ENCODE measurements at places on chromosomes 13 and 19.

GRCh38 chr13:79775830-79776229, 294.9 kb downstream of the NDFIP2 start:
- no peak for DNase-seq

GRCh38 chr13:95239283-95239682, 62.0 kb downstream of the ABCC4 start:
- no peak for DNase-seq

GRCh38 chr13:39612023-39612637, 9.1 kb upstream of the LHFPL6 start:
- DNase-seq: no peak

GRCh38 chr13:25062479-25062878, 33.5 kb upstream of the PABPC3 start:
- DNase-seq: no peak

- no peak for DNase-seq
Observed at GRCh38 chr13:29774830-29775229, 75.6 kb downstream of the UBL3 start.

DNA sequence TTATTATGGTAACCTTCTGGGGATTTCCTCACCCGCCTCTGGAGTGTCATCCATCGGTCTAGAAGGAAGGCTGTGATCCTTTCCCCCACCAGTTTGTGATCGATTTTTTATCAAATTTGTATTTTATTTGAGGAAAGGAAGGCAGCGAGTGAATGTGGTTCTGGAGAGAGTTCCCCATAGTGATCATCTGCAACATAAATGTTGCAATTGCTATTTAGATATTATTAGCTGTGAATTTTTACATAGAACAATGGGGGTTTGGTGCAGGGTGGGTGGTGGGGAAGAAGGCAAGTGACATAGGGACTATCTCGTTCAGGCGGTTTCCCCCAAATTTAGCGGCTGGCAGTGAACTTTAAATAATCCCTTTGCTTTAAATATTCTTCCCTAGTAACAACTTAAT, 1.2 kb downstream of the CDK8 start:
- DNase-seq: no peak

GRCh38 chr13:26495750-26496149, 61.7 kb upstream of the WASF3 start:
- no peak for DNase-seq

- no peak for DNase-seq
Observed at GRCh38 chr19:8370176-8371010, 6.4 kb downstream of the ANGPTL4 start.

DNA sequence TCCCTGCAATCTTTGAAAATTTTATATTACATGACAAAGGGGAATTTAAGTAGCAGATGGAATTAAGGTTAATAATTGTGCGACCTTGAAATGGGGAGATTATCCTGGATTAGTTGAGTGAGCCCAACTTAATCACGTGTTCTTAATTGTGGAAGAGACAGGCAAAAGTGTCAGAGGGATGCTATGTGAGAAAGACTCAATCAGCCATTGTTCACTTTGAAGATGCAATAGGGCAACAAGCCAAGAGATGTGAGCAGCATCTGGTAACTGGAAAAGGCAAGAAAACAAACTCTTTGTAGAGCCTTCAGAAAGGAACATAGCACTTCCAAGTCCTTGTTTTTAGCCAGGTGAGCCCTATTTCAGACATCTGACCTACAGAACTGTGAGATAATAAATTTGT, 247.7 kb downstream of the SLITRK1 start:
- DNase-seq: no peak

DNA sequence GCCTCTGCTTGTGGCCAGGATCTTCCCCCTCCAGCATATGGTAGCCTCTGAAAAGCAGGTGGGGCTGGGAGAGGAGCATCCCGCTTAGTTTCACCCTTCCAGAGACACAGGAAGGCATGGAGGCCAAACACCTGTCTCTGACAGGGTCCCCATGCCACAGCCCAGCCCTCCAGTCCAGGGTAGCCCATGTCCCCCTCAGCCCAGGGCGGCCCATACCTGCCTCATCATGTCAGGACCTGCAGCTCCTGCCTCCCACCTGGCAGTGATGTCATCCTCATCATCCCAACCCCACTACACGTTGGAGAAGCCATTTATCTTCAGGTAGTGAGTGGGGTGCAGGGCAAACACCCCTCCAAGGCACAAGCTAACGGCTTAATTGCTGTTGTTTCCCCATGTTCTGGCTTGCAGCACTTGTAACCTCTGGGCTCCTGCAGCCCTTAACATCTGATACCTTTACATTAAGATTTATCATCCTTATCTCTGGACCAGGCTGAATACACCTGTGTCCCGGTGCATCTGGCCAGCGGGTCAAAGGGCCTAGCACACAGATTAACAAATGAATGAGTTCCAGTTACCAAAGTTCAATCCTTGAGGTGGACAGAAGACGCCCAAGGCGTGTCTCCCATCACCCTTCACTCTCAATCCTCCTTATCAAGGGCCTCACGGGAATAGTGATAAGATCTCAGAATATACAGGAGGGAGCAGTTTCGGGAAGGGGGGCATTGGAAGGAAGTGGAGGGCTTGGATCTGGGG, 22.2 kb downstream of the ZNF175 start:
- no peak for DNase-seq

DNA sequence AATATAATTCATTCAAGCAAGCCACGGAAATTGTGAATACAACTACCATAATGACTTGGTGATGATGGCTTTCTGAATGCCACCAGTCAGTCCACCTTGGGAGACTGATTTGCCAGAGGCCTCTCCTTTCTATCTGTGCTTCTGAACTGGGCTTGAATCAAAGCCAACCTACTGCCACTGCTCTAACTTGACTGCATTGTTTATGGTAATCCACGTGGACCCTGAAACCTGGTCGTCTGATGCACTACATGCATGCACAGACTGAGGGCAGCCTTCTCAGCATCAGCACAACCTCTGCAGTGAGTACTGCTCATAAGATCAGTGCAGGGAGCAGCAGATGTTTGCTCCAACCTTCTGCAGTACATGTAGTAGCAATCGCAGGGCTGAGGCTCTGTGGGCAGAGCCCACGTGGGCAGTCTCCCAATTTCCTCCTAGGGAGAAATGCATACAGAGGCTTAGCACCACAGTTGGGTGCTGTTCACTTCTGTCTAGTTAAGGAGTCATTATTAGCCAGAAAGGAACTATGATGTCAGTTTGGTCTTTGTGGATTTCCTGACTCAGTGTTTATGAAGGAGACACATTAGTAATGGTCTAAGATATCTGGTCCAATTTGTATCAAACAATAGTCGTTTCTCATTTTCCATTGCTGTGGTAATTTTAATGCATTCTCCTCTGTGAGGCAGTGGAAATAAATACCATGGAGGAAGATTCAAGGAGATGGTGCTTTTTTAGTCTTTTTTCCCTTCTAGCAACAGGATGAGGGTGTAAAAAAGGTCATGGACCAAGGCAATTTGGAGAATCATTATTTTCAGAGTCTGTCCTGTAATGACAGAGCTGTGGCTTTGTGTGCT, 82.5 kb downstream of the AKAP11 start:
- no peak for DNase-seq

DNA sequence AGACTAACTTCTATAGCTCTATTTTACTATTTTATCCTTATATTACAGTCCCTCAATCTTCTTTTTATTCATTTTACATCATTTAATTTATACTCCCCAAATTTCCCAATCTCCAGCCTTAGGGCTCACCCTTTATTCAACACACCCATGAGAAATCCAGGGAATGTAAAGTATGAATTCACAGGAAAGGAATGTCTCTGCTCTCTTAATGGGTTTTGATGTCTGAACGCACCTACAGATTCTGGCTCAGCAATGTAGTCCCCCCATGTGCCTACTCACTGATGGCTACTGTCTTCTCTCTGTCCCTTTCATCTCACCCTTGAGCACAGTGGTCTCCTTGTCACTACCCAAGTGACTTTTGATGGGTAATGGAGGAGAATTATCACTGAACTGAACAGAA, 32.8 kb downstream of the TNFSF13B start:
- DNase-seq: no peak

DNA sequence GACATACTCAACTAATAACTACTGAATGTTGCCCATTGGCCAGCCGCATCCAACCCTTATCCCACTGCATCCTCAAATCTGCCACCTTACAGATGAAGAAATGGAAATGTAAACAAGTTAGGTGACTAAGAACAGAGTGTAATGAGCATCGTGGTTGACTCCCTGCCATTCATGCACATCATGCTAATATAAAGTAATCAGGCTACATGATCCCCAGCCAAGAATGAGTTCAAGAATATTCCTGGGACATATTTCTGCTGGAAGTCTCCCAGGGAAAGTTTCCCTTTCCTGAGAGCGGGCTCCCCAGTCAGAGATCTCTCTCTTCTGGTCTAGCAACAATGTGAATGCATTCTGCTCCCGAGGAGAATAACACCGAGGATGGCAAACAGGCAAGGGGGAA, 55.9 kb upstream of the SERP2 start:
- DNase-seq: no peak

DNA sequence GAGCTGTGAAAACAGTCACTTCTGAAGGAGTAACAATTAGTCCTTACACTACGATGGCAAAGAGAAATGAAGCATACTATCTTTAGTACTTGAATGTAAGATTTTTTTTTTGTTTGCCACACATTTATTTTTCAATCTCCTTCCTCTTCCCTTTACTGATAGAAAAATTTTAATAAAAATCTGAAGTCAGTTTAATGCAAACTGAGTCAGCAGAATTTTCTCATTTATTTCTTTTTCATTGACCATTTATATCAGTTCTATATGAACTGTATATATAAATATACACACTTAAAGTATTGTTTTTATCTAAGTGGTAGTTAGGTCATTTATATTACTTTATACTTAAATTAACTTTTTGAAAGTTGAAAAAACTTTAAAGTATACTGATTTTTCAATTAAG, 1009.1 kb upstream of the SPRY2 start:
- DNase-seq: no peak

- DNase-seq: no peak
Observed at GRCh38 chr13:34243403-34243802, 425.5 kb downstream of the RFC3 start.
